Esophagus muscularis mucosa (tissue), 4 donors: ENCODE measurements at places on chromosomes 16 and 17. TPM values are rescaled to one million over a fixed set of nuclear protein-coding genes. Genes with fewer than 3 reads are reported as not detected.

Gene LHX1
- total RNA-seq, result not detected

Gene OTOP2
- total RNA-seq, result not detected

GRCh38 chr17:3740611-3741073, 16.9 kb downstream of the HASPIN start:
- no peaks in the 10 kb centered on the region for H3K36me3 ChIP-seq
- DNase-seq, result no peak
- H3K27ac ChIP-seq, result no peak overlapping the region
- H3K27me3 ChIP-seq, result no peaks in the 10 kb centered on the region

DNA sequence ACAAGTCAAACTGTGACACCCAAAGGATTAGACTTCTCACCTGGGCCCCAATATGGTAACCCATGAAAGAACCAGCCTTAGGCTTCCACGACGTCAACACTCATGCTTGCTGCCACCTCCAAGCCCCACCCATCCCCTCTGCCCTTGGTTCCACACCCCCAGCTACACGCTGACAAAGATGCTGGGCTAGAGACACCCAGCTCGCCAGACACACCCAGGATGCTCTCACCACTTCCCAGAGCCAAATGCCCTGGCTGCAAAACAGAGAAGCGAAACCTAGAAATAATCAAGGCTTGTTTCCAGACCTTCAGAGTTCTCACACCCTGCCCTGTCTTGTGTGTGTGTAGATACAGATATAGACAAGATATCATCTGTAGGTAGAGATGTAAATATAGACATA, 26.0 kb upstream of the ADCY9 start:
- no peak overlapping the region for H3K4me3 ChIP-seq
- no peaks in the 10 kb centered on the region for H3K36me3 ChIP-seq
- H3K27me3 ChIP-seq, result no peaks in the 10 kb centered on the region
- H3K27ac ChIP-seq, result no peak overlapping the region

Gene PTX4
- 0.66 TPM for total RNA-seq

DNA sequence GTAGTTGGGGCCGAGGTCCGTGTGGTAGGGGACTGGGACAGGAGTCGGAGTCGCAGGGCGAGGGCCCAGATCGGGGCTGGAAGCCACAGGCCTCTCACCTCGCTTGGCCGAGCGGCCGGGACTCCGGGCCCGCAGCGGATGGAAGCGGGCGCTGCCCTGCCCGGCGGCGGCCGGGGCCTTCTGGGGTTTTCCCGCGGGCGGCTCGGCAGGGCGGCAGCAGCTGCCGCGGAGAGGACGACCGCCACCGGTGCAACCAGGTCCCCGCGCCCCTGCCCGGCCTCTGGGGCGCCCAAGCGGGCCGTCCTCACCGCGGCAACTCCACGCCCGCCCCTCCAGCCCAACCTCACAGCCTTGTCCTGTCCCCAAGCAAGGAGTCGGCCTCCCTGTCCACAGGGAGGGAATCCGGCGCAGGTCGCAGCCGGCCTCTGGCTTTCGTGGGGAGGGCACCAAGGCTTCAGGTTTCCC, 15.6 kb upstream of the UTP6 start:
- peaks cover 35% of the 10 kb centered on the region for H3K27me3 ChIP-seq
- no peak overlapping the region for H3K27ac ChIP-seq
- peaks cover 8% of the 10 kb centered on the region for H3K4me1 ChIP-seq

- H3K27ac ChIP-seq, result peak overlapping the region; percentile 82
- peak overlapping the region; percentile 85 for H3K4me3 ChIP-seq
- H3K27me3 ChIP-seq, result no peaks in the 10 kb centered on the region
These were observed 56.6 kb upstream of the GSE1 start for GRCh38 chr16:85556456-85557082.

Gene KRT15
- total RNA-seq, result not detected

DNA sequence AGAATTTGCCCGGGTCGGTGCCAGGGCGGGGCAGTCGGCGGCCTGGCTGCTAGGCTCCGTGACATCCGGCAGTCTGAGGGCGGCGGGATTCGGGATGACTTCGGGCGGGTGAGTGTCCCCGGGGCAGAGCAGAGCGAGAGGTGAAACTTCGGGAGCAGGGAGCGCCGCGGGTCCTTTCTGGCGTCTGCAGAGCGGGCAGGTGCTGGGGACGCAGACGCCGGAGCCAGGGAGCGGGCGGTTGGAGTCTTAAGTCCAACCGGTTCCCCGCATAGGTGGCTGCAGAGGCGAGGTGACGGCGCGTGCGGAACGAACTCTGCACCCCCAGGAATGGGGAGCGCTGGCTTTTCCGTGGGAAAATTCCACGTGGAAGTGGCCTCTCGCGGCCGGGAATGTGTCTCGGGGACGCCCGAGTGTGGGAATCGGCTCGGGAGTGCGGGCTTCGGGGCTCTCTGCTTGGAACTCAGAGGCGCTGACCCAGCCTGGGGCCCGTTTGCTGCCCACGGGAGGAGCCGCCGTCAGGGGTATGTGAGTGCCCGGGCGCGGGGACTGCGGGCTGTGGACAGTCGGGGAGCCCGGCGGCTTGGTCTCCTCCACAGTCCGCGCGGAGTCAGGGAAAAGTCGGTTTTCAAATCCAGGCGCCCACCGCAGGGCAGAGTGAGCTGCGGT, at the start of gene B4GALNT2:
B4GALNT2 (plus strand) TSS at position 71 of the 666 bp plus-strand sequence; CDS start at position 95, 24 bp downstream.
- DNase-seq, result no peak
- peaks cover 29% of the 10 kb centered on the region for H3K27me3 ChIP-seq
- no peaks in the 10 kb centered on the region for H3K36me3 ChIP-seq
- peaks cover 14% of the 10 kb centered on the region for H3K4me1 ChIP-seq
- H3K4me3 ChIP-seq, result peak within 1 kb of the TSS; percentile 37

- peak overlapping the region; percentile 95 for H3K27ac ChIP-seq
- peaks cover 18% of the 10 kb centered on the region for H3K36me3 ChIP-seq
- no peak for DNase-seq
These were observed 1.5 kb downstream of the TNFSF12 start for GRCh38 chr17:7550344-7550743.

DNA sequence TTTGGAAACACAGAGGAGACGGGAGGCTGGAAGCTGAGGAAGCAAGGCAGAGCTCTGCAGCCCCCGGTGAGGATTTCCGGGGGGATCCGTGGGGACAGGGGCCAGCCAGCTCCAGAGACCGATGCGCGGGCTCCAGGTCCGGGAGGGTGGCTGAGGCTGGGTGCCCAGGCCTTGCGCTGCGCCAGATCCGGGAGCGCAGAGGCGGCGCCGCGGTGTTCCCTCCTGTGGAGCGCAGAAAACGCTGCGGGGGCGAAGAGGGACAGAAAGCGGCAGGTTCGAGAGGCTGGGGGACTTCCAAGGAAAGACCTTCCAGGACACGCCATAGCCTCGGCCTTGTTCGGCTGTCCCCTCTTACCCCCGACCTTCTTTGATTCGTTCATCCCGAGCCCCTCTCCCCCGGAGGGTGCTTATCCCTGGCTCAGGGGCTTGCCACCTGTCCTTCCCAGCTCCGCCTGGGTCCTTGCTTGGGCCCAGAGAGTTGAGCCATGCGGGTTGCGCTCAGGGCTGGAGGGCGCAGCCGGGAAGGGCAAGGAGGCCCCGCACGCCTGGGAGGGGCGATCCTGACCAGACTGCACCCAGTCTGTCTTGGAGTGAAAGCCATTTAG, 697 bp upstream of the SHISA9 start:
- no peak for DNase-seq
- H3K27me3 ChIP-seq, result peaks cover 12% of the 10 kb centered on the region

Gene GFAP
- total RNA-seq, result 2.8 TPM

DNA sequence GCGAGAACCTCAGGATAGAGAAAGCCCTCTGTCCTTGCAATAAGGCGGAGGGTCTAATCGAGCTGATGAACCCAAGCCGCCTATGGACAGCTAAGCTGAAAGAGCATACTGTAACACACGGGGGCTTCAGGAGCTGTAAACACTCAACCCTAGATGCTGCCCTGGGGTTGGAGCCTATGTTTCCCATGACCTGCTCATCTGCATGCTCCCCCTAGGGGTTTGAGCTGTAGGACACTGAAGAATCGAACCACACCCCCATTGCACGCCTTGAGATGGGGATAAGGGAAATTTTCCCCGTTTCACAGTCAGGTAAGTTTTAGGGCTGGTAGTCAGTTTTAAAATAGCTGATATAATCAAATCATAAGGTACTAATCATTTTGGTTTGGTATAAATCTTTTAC, 675.6 kb upstream of the CDH8 start:
- no peak overlapping the region for H3K4me3 ChIP-seq
- H3K4me1 ChIP-seq, result no peaks in the 10 kb centered on the region
- no peaks in the 10 kb centered on the region for H3K27me3 ChIP-seq
- H3K27ac ChIP-seq, result no peak overlapping the region
- no peaks in the 10 kb centered on the region for H3K36me3 ChIP-seq

- no peak for DNase-seq
- H3K4me1 ChIP-seq, result no peaks in the 10 kb centered on the region
- no peak overlapping the region for H3K4me3 ChIP-seq
- H3K27ac ChIP-seq, result no peak overlapping the region
These were observed 323.3 kb downstream of the BCAS3 start for GRCh38 chr17:61000911-61001310.

DNA sequence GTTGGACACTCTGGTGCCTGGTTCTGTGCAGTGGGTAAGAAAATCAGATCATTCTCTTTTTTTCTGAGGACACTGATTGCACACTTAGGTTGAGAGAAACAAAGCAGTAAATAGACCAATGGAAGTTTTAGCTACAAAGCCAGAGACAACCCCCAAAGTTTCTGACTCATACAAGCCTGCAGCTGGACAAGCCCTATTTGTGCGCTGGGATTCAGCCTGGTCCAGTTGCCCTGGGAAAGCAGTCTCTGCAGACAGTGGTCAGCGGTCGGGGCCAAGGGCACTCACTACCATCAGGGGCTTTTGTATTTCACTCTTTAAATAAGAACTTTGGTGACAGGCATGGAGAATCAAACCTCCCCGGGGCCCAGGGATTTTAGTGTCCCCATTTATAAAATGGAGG, 6.0 kb upstream of the RHBDL3 start:
- H3K27me3 ChIP-seq, result no peaks in the 10 kb centered on the region
- H3K4me1 ChIP-seq, result no peaks in the 10 kb centered on the region
- H3K36me3 ChIP-seq, result no peaks in the 10 kb centered on the region
- H3K27ac ChIP-seq, result no peak overlapping the region
- H3K4me3 ChIP-seq, result no peak overlapping the region

DNA sequence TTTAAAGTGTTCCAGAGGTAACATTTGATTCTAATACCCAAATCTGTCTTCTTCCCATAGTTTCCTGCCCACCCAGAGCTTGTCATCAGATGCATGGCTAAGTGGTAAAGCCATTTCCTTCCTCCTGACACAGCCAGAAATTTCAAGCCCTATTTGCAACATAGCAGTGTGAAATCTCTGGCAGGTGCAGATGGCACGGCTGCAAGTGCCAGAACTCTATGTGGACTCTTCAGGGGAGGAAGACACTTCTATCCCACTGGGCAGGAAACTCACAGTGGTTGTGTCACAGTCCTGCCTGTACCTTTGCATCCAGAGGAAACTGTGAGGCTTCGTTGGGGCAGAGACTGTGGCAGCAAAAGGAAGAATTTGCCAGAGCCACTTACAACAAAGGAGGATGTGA, 13.2 kb downstream of the DYNLRB2 start:
- no peak overlapping the region for H3K27ac ChIP-seq
- H3K36me3 ChIP-seq, result no peaks in the 10 kb centered on the region
- no peaks in the 10 kb centered on the region for H3K27me3 ChIP-seq
- no peak overlapping the region for H3K4me3 ChIP-seq
- no peak for DNase-seq

- peak overlapping the region; percentile 39 for H3K27ac ChIP-seq
- DNase-seq, result no peak
- no peak overlapping the region for H3K4me3 ChIP-seq
- H3K27me3 ChIP-seq, result no peaks in the 10 kb centered on the region
These were observed 6.0 kb downstream of the ARHGAP23 start for GRCh38 chr17:38434178-38434665.

DNA sequence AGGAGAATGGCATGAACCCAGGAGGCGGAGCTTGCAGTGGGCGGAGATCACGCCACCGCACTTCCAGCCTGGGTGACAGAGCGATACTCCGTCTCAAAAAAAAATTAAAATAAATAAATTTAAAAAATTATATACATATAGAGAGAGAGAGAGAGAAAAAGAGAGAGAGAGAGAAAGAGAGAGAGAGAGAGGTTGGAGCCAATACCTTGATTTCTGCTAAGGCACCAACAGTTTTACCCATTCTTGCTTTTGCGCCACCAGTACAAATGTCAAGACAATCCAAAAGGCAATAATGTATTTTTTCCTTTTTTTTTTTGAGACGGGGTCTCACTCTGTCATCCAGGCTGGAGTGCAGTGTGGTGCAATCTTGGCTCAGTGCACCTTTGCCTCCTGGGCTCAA, 17.2 kb downstream of the BRIP1 start:
- H3K4me3 ChIP-seq, result no peak overlapping the region
- no peak overlapping the region for H3K27ac ChIP-seq
- H3K4me1 ChIP-seq, result no peaks in the 10 kb centered on the region
- no peaks in the 10 kb centered on the region for H3K36me3 ChIP-seq
- no peak for DNase-seq
